ENCODE measurements at places on chromosomes 7 and 10. TPM values are rescaled to one million over a fixed set of nuclear protein-coding genes. Genes with fewer than 3 reads are reported as not detected.

Gene CTNNA3
- not detected for total RNA-seq

Gene RAMP3
- not detected for total RNA-seq

Gene SAMD9L
- total RNA-seq = 6.7 TPM

Gene CHST3
- total RNA-seq = 85.0 TPM

Gene CYP3A4
- total RNA-seq = not detected

Gene PKD2L1
- not detected for total RNA-seq

Gene CRHR2
- total RNA-seq = not detected

Gene OIT3
- total RNA-seq = 0.17 TPM

Gene EGFR
- total RNA-seq = 813 TPM

Gene FAM25C
- not detected for total RNA-seq

Gene CCDC136
- total RNA-seq = 7.8 TPM

Gene PRTFDC1
- total RNA-seq = not detected

Gene ALOX5
- not detected for total RNA-seq

Gene CFAP69
- total RNA-seq = 1.7 TPM

Gene TAC1
- total RNA-seq = not detected

Gene UBE2D1
- 15.5 TPM for total RNA-seq

Gene NODAL
- total RNA-seq = 0.17 TPM

Gene ITPRID1
- not detected for total RNA-seq

Gene NACAD
- 0.17 TPM for total RNA-seq

Gene ZNF239
- total RNA-seq = 4.3 TPM
